Natural killer cell treated with Interleukin-12 subunit alpha and Interleukin-12 subunit beta and Interleukin-15 and Interleukin-18, amount 100 ng/mL, for 72 hours (primary cell): ENCODE measurements at places on chromosomes 16 and 17.
A peak's percentile ranks its signal among the peaks of the same experiment; 100 is the strongest.

GRCh38 chr17:3954976-3955672, 9.1 kb downstream of the ATP2A3 start:
- no peak for DNase-seq

- no peak for DNase-seq
Measured at GRCh38 chr16:31713945-31714902, 159.4 kb upstream of the ZNF267 start.

GRCh38 chr16:61382435-61382834, 653.8 kb downstream of the CDH8 start:
- DNase-seq = no peak

DNA sequence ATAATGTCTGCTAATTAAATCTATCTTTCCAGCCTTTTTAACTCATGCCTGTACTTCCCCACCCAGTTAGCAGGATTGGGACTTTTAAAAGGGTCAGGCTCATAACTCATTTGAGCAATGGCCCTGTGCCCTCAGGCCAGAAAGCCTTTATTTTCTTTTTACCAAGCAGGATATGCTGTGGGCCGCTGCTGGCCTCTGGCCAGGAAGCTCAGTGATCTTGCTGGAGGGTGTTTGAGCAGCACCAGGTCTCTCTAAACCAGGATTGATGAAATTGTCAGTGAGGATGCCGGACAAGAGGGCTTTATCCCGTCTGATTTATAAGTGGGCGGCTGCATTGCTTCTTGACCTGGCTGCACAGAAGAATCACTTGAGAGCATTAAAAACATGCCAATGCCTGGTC, 187.8 kb downstream of the RAB11FIP4 start:
- DNase-seq = no peak

DNA sequence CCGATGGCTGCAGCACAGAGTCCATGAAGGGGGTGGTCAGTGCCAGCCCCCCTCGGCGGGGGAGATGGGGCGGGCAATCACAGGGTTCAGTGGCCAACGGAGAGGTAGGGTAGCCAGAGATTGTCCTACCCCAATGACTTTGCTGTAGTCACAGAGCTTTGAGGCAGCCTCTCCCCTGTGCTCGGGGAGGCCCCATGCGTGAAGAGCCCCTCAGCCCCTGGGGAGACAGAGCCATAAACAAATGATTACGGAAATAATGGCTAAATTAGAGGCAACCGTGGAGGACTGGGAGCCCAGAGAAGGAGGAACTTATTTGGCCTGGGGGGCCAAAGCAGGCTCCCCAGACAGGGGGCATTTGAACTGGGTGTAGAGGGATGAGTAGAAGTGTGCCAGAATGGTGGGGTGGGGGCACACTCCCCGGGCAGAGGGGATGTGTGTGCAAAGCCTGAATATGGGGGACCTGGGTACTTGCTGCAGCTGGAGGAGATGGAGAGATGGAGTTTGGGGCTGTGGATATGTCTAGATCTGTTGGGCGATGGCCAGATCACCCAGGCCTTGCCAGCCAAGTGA, 164.8 kb downstream of the CMIP start:
- DNase-seq = no peak

DNA sequence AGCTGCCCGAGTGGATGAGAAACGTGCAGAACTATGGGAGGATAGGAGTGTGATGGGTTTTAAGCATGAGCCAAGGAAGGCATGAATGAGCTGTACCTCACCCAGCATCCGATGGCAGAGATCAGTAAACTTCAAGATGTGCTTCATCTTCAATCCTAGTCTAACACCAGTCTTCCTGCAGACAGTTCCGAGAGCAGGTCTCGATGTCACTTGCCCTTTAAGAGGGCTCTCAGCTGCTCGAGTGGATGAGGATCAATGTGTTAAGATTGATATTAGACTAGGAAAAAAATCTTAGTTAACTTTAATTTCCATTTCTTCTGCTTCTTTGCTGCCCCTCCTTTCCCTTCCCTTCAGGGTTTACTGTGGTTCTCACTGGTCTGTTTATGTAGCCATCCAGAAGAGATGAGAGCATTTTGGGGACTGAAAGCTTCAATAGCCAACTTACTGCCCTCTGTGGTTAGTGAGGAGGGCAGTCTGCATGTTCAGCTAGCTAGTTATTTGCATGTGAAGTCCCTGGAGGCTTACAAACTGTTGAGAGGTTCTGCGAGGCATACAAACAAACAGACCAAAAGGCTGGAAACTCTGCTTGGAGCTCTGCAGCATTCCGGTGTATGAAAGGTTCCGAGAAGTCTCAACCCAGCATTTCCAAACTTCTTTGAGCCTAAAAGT, 15.3 kb downstream of the KLHL36 start:
- no peak for DNase-seq

GRCh38 chr16:47142821-47143676, 696 bp downstream of the NETO2 start:
- peak; percentile 64 for DNase-seq

DNA sequence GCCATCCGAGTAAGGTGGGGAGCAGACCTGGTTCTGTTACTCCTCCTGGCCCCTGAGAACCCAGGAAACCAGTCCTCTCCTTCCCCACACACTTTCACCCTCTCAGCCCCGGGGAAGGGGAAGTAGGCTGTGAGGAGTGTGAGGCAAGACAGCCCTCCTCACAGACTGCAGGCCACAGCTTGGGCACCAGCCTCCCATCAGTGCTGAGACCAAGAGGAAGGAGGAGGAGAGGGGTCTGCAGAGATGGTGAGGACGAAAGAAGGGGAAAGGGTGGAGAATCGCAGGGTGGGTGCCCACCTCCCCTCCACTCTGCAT, 7.0 kb downstream of the G6PC3 start:
- DNase-seq = no peak

DNA sequence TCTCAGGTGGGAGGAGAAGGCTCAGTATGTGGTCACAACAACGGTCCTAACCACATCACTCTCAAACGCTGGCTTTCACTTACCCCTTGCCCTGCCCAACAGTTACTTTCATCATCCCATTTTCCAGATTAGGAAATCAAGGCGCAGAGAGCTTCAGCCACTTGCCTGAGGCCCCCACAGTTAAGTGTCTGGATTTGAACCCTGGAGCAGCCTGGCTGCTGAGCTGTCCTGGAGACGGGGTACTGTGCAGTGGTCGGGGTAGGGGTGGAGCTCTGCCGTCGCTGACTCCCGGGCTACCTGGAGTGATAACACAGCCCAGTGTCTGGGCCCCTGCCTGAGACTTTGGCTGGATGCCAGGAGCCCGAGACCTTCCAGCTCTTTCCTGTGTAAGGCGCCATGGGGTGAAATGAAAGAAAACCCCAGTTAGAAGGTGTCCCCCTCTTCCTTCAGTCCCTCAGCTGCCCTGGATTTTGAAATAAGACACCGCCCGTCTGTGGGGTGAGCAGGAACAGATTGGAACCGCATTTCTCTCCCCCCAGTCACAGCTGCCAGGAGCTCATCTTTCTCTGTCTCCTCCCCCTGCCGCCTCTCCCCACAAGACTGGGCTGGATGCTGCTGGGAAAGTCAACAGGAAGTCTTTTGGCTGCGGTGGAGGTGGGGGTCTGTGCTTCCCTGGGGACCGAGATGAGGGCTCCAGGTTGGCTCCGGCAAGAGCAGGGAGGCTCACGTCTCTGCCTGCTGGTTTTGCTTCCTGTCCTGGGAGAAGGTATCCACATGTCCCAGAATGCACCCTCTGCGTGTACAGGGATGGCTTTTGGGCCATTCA, 280.2 kb downstream of the SEC14L1 start:
- no peak for DNase-seq

- no peak for DNase-seq
Measured at GRCh38 chr17:50749245-50749644, 18.1 kb downstream of the ANKRD40CL start.

- DNase-seq = no peak
Measured at GRCh38 chr17:2435862-2436261, 35.0 kb upstream of the MNT start.

GRCh38 chr17:49344914-49345313, 17.1 kb downstream of the ZNF652 start:
- no peak for DNase-seq

- no peak for DNase-seq
Measured at GRCh38 chr16:75267631-75268264, 16.3 kb upstream of the BCAR1 start.

DNA sequence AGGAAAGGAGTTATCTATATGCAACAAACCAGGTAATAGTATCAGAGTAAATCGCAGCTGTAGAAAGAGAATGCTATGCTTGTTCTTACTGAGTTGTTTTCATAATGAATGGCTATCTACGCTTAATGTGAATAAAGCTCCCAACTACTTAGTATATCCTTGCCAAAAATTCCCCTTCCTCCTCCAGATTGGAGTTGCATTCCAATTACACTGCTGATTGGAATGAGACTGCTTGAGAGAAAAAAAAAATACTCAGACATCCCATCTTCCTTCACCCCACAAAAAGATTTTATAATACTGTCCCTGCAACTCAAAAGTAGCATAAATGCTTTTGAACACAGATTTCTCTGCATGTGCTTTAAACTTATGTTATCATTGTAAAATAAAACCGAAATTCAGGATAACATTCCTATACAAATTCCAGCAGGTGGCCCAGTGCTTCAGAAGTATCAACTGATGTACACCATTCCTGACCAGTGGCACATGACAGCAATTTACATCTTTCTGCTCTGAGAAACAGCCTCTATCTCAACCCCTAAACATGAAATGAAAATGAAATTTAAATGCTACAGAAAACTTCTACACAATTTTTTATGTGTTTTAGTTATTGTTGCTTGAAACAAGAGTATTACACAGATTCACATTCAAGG, 47.0 kb downstream of the SMURF2 start:
- DNase-seq = no peak

DNA sequence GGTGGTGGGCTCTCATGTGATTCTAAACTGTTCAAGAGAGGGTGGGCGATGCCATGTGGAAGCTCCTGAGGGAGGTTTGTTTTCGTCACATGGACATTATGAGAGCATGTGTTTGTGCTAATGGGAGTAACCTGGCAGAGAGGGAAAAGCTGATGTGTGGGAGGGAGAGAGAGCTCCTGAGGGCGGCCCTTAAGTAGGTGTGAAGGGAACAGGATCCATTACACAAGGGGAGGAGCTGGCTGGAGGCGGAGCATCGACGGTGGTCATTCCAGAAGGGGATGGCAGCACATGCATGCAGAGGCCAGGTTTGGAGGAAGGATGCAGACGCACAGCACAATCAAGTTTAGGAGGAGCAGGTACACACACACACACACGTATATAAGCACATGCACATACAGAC, 197.5 kb downstream of the RPTOR start:
- no peak for DNase-seq

- DNase-seq = no peak
Measured at GRCh38 chr16:35605921-35606320, 2146.5 kb downstream of the TP53TG3F start.

GRCh38 chr16:15572329-15573001, 70.5 kb downstream of the MARF1 start:
- no peak for DNase-seq

- no peak for DNase-seq
Measured at GRCh38 chr16:85465328-85466303, 147.5 kb upstream of the GSE1 start.

DNA sequence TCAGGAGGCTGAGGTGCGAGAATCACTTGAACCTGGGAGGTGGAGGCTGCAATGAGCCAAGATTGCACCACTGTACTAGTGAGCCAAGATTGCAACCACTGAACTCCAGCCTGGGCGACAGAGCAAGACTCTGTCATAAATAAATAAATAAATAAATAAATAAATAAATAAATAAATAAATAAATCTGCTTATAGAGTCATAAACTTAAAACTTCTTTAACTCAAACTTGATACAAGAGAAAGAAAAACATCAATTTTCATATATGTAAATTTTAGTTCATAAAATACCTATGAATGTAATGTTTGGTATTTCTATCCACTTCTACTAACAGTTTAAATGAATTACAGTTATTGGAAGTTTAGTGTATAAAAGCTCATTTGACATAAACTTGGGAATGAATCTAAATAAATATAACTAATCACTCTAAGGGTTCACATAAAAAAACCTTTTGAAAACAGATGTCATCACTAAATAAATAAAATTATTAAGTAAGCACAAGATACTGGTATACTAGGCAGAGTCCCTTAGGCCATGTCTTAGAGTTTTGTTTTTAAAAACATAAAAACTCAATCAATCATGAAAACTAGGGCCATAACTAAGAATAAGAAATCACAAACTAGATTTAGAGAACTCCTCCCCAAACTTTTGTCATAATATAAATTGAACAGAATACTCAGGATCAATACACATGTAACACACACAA, 54.1 kb downstream of the SMURF2 start:
- DNase-seq = no peak

DNA sequence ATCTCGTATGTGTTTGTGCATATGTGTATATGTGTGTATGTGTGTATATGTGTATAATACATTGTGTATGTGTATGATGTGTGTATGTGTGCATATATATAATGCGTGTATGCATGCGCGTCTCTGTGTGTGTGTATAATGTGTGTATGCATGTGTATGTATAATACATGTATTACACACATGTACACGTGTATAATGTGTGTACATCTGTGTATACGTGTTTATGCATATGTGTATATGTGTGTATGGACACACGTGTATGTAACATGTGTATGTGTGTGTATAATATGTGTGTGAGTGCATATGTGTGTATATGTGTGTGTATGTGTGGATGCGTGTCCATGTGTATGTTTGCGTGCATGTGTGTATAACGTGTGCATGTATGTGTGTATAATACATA, 433.7 kb upstream of the RBFOX1 start:
- no peak for DNase-seq

- peak; percentile 81 for DNase-seq
Measured at GRCh38 chr17:80891397-80892018, 100.1 kb upstream of the CHMP6 start.

- DNase-seq = no peak
Measured at GRCh38 chr17:38571833-38572668, 33.7 kb downstream of the SRCIN1 start.

GRCh38 chr17:64091571-64091970, 38.4 kb downstream of the ERN1 start:
- DNase-seq = no peak

- DNase-seq = no peak
Measured at GRCh38 chr16:58038219-58038641, 12.7 kb downstream of the MMP15 start.

DNA sequence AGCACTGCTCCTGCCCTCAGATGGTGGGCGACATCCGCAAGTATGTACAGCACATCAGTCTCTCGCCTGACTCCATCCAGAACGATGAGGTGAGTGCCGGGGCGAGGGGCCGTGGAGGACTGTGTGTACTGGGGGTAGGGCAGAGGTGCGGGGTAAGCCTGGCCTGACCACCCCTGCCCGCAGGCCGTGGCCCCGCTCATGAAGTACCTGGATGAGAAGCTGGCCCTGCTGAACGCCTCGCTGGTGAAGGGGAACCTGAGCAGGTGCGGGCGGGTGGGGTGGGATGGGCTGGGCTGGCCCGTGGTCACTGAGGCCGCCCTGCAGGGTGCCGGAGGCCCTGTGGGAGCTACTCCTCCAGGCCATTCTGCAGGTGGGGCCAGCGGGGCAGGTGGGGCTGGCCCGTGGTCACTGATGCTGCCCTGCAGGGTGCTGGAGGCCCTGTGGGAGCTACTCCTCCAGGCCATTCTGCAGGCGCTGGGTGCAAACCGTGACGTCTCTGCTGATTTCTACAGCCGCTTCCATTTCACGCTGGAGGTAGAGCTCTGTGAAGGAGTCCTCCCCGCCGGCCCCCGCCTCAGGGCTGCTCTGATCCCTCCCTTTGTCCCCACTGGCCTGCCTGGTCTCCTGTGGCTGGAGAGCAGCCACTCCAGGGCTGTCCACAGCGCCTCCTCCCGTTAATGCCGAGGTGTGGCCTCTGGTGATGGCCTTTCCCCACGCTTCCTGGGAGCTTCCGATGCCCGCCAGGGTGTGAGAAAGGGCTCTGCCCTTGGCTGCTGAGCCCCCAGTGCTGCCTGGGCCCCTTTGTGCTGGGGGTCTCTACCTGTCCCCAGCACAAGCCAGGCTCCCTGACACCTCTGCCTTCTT, 5.0 kb downstream of the TSR3 start:
- no peak for DNase-seq
